Caki2 (cell line): ENCODE measurements at places on chromosomes 1 and 21.

DNA sequence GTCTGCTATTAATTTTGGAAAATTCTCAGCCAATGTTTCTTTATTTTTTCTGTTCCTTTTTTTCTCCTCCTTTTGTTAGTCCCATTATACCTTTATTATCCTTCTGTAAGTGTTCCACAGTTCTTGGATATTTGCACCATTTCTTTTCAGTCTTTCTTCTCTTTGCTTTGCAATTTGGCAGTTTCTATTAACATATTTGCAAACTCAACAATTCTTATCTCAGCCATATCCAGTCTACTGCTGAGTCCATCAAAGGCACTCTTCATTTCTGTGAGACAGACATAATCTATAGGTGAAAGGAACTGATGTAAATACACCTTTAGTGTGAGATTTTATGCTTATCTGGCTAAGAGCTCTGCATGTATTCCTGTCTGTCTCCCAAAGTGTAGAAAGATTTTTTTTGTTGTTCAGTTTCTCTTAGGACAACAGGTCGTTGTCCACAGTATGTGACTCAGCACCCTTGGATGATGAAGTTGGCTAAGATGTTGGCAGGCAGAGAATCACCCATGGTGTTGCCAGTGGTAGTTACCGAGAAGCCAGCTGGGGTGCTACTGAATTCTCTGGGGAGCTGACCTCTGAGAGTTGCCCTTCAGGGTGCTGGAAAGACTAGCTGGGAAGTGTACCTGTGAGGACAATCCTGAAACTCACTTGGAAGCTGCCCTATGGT, 38.4 kb downstream of the LEPR start:
- DNase-seq = no peak

DNA sequence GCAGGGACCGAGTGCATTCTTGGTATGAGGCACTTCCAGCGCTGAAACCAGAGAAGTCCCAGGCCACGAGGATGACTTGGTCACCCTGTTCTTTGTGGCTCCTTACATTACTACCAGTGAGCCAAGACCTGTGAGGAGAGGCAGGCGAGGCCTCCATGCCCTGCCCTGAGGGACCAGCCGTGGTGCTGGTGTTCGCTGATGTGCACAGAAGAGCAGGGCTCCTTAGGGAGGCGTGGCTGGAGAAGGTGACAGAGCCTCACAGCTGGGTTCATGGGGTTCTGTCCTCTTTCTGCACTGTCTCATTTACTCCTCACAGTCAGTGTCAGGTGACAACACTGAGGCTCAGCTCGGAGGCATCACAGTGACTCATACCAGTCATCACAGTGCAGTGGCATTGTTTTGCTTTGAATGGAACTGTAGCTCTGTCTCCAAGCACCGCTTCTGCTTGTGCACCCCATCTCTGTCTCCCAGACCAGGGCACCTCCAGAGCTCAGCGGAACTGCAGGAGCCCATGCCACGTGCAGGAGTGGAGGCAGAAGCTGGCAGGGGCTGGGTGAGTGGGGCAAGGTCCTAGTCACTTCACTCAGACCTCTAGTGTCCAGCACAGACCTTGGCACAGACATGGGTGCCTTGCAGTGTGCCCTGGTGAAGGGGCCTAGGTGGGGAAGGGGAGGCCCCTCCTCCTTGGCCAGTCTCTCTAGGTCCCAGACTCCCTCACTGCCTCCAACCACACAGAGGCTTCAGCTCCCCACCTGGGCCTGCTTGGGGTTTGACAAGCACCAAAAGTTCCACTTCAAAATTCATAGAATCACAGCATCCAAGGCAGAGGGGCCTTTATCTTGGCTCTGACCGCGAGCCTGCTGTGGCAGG, 310.9 kb downstream of the MATN1 start:
- peak; percentile 64 for DNase-seq

GRCh38 chr1:12617901-12618660, at the start of gene DHRS3:
Gene DHRS3, minus strand, starts transcription at chr1:12618210. Its CDS starts 862 bp downstream, at chr1:12617348.
- DNase-seq = peak; percentile 96

DNA sequence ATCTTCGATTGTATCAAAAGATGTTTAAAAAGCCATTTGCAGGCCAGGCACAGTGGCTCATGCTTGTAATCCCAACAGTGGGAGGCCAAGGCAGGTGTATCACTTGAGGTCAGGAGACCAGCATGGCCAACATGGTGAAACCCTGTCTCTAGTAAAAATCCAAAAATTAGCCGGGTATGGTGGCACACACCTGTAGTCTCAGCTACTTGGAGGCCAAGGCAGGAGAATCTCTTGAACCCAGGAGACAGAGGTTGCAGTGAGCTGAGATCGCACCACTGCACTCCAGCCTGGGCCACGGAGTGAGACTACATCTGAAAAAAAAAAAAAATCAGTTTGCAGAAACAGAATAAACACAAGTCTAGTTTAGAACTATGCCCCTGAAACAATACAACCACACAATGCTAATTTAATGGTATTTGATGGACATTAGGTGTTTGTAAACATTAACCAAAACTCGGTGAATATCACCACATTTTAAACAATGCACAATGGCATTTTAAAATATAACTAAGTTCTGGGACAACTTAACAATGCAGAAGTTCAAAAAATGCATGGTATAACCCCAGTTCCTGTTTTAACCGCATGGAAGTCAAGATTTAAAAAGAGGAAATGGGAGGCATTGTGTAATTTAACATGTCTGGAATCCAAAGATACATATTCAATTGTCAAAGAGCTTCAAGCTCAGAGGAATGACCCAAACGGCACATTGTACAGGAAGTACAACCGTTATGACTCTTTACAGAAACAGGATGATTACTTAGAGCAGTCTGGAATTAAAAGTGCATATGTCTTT, 7.1 kb upstream of the PTTG1IP start:
- no peak for DNase-seq

DNA sequence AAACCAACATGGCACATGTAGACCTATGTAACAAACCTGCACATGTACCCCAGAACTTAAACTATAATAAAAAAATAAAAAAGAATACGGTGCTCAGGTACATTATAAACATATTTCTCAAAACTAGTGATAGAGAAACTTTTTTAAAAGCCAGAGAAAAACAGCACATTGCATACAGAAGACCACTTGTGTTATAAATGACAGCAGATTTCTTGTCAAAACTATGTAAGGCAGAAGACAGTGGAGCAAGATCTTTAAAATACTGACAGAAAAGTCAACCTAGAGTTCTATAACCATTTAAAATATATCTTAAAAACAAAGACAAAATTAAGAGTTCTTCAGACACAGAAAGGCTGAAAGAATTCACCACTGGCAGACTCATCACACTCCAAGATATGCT, 144.7 kb downstream of the NEGR1 start:
- no peak for DNase-seq

DNA sequence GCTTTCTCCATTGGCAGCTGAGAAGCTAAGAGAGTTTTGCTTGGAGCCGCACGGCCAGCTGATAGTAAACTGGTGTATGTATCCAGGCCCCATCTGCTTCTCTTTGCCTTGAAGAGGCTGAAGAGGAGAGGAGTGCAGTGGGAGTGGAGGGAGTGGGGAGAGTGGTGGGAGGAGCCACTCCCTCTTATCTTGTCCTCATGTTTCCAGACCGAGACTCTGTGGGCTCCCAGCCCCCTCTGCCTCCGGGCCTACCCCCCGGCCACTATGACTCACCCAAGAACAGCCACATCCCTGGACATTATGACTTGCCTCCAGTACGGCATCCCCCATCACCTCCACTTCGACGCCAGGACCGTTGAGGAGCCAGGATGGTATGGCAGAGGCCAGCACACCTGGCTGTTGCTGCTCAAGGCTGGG, 6.0 kb upstream of the LRRC71 start:
- no peak for DNase-seq

GRCh38 chr1:76203127-76203526, 128.6 kb downstream of the ST6GALNAC3 start:
- peak; percentile 0 for DNase-seq

DNA sequence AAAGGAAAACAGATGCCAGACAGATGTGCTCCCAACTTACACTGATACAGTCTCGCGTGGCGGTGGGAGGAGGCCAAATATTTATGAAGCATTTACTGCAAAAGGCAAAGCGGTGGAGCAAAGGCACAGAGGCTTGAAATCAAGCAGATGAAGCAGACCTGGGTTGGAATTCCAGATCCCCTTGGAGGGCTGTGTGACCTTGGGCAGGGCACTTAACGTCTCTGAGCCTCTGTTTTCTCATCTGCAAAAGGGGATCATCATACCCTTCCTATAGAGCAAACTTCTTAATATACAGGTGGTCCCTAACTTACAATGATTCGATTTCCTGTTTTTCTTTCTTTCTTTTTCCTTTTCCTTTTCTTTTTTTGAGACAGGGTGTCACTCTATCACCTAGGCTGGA, 54.1 kb downstream of the IGSF21 start:
- no peak for DNase-seq

DNA sequence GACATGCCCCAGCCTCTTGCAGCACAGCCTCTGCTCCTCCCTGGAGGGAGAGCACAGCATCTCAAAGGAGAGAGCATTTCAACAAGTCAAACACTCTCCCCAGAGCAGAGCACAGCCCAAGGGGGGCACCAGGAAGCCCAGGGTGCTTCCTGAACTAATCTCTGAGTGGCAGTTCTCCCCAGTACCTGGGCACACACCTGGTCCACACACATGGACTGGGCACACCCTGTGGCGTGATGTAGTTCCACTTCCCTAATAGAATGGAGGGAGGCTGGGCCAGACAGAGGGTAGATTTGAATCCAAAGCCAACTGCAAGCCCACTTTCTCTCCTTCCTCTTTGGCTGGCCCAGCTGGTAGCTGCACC, 55.5 kb downstream of the CD46 start:
- DNase-seq = no peak

DNA sequence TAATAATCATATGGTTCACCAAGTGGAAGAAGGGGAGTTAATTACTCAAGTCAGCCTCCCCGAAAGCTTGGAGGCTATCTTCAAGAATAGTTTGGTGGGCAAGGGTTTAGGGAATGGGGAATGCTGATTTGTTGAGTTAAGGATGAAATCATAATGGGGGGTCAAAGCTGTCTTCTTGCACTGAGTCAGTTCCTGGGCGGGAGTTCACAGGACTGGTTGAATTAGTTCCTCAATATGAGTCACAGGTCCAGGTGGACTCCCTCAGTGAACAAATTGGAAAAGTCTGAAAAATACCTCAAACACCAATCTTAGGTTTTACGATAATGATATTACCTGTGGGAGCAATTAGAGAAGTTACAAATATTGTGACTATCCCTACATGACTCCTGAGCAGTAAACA, 115.2 kb upstream of the COA6 start:
- no peak for DNase-seq

- peak; percentile 62 for DNase-seq
Observed at GRCh38 chr1:94727846-94728715, 92.1 kb upstream of the SLC44A3 start.

DNA sequence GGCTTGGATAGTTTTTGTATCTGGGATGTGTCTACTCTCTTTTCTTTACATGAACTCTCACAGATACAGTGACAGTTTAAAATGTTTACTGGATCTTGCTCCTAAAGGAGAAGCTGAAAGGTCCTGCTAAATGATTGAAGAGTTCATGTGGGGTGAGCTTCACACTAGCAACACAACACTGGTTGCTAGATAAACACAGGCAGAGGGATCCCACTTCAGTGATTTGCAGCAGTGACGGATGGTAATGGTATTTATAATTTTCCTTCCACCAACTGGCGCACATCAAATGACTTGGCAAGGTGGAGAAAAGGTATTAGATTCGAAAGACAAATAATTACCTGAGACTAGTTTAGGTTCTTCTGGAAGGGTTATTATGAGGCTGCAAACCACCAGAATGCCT, 270.2 kb downstream of the TBX15 start:
- DNase-seq = no peak

- DNase-seq = no peak
Observed at GRCh38 chr1:114341299-114341698, 169.7 kb downstream of the TRIM33 start.

GRCh38 chr1:112721966-112722524, 6.9 kb upstream of the PPM1J start:
- DNase-seq = no peak

DNA sequence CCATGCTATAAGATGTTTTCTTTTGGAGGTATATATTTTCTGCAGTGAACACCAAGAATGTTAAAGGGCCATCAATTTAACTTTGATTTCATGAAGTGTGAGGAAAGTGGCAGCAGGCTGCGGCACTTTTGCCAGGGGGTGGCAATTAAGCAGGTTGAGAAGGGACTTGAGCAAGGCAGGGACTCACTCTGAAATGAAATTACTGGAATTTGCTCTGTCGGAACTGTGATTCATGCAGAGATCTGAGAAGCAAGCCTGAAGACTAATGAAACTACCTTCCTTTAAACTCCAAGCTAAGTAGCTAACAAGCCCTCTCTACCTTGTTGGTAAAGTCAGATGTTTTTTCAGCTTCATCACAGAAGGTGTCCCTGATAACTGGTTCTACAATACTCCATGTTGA, 441.6 kb downstream of the SIPA1L2 start:
- DNase-seq = no peak

DNA sequence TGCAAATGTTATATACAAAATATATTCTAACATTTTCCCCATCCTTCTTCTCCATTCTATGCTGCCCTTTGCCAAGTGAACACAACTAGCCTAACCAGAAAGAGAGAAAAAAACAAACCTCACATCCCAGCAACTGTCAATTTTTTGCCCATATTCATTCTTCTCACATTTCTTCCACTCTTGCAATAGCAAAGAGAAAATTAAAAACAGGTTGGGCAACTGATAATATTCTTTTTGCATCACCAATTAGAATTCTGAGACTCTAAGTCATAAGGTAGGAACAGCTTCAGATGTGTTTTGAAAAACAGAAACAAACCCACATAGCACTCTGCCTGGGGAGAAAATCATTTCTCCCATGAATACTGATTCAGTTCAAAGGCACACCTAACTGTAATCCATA, 25.2 kb upstream of the EXO1 start:
- no peak for DNase-seq

DNA sequence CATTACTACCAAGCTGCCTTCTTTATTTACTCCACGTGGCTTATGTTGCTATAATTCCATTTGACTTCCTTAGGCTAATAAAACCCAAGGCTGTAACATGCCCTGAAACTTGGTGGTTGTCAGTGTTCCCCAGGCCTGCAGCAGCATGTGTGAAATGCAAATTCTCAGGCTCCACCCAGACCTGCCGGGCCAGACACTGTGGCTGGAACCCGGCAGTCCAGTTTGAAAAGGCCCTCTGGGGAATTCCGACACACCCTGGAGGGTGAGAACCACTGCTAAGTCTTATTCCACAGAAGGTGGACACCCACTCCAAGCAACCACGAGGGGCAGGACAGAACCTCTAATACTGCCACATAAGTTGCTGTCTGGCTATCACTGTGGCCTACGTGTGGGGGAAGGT, 41.4 kb downstream of the URB1 start:
- DNase-seq = no peak

- DNase-seq = no peak
Observed at GRCh38 chr21:44503901-44504399, 36.0 kb downstream of the KRTAP10-1 start.

DNA sequence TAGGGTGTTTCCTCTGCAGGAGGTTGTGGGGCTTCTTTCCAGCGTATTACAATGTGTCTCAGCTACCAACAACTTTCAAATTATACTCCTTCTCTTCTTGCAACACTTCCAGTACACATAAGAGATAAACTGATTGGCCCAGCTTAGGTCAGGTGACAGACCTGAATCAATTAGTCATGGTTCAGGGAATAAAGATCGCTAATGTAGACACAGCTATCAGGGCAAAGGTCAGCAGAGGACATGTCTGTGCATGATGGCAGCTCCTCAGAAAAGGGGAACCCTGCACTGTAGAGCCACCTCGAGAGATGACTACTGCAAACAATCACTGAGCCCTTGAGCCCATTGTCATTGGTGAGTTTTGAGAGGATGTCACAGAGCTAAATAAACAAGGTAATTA, 36.8 kb upstream of the PKN2 start:
- DNase-seq = peak; percentile 20
